ENCODE measurements at places on chromosomes 3 and 15.

DNA sequence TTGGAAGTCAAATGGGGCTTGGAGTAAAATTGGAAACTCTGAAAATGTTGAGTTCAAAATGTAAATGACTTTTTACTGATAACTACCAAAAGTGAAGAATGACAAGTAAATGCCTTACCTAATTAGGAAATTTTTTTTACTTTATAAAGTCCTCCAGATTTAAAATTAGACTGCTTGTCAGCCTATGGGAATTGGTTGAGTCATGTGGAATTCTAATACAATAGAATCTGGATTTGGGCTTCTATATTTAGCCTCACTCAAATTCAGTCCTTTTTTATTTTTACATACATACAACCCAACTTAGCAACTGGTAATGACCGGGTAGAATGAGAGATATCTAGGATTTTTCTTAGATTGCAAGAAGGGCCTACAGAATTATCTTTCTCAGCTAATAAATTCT lies 158.9 kb upstream of the CADPS start:
- DNase-seq: no peak

GRCh38 chr3:45145681-45146614 lies at the start of gene CDCP1:
TSS of gene CDCP1 (minus strand) at chr3:45146378. CDS start at chr3:45146287, 91 bp downstream.
- DNase-seq: no peak

- no peak for DNase-seq
These were observed 28.1 kb downstream of the ARNT2 start for GRCh38 chr15:80432345-80432702.

DNA sequence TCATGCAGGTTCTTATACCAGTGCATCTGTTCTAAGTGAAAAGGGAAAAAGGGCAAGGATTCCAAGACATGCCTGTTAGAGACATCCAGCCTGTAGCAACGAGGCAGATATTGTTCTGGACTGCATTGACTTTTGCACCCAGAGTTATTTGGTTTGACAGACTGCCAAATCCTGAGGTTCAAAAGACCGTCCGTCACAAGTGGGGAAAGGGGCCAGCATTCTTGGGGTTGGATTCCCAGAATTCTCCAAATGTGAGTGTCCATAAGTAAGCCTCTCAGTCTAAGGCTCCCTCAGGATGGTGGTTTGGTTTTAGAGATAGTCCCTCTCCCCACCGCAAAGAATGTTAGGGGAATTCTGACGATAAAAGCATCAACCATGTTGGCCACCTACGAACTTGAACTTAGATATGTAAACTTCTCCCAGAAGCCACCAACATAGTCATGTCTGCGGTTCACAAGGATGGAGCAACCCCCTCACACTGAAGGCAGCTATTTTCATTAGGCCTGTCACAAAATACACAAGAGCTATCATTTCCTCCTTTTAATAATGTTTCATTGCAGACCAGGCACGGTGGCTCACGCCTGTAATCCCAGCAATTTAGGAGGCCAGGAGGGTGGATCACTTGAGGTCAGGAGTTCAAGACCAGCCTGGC lies 13.6 kb upstream of the LACTB start:
- no peak for DNase-seq

DNA sequence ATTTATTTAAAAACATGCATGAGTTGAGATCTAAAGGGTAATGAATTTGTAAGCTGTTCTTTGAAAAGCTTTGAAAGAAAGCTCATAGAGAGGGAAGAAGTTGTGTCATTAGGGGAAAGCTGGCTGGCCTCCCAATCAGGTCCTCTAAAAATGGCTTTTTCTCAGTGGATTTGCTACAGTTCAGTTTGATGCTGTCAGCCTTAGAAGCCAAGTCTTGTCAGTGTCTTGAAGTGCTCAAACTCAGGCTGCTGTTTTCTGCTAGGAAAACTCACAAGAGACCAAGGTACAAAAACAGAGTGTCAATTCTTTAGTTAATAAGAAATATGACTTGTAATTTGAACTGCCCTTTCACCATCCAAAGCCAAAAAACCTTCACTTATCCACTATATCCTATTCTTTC lies 243.8 kb downstream of the OTOL1 start:
- no peak for DNase-seq

- no peak for DNase-seq
These were observed 751.8 kb upstream of the CBLB start for GRCh38 chr3:106620646-106621045.

DNA sequence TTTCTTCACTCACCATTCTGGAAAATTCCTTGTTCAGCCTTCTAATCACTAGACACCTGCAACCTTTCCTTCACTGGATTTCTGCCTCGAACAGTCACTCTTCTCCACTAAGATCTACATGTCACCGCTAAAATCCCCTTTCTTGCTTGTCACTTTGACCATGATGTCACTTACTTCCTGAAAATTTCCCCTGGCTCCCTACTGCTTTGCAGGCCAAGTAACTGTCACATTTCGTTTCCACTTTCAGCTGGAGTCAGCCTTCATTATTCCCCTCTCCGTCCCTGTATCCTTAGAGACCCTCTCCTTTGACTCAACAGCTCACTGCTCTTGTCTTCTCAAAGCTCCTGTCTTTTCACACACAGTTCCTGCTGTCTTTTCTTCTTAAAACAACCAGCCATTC lies 15.9 kb downstream of the CHL1 start:
- DNase-seq: no peak

- no peak for DNase-seq
These were observed 38.0 kb downstream of the MGLL start for GRCh38 chr3:127784283-127784682.

DNA sequence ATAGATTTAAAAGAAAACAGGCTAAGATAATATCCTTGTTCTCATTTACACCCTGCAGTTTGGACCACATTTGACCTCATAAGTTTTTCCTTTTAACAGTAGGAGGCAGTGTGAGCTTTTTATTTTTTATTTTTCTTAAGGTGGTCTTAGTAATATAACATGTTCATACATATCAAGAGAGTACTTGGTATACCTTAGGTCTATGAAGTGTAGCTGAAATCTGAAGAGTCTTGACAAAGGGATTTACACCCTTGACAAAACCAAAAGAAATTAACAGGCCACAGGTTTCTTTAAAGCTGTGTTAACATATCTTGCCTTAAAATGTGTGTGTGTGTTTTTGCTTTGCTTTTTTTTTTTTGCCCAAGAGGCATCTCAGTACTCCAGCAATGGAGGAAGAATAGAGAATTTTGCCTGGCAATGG lies 3.2 kb downstream of the RAP2B start:
- no peak for DNase-seq

GRCh38 chr3:27990324-27990723 lies 251.1 kb upstream of the CMC1 start:
- no peak for DNase-seq

DNA sequence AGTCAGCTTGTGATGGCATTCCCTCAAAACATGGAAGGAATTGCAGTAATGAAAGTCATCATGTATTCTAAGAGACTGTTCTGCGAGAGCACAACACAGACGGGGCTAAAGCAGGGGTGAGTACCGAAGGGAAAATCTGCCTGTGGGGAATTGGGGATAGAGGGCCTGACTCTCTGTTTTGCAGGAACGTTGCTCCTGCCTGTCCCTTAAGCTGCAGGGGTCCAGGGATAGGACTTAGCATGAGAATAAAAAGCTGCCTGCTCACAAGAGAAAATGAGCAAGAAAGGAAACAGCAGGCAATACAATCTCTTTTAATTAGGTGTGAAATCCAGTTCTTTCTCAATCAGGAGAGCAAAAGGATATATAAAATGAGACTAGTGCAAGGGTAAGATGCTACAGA lies 62.2 kb downstream of the TIGIT start:
- DNase-seq: no peak

GRCh38 chr3:60916546-60916945 lies 334.7 kb downstream of the FHIT start:
- no peak for DNase-seq

DNA sequence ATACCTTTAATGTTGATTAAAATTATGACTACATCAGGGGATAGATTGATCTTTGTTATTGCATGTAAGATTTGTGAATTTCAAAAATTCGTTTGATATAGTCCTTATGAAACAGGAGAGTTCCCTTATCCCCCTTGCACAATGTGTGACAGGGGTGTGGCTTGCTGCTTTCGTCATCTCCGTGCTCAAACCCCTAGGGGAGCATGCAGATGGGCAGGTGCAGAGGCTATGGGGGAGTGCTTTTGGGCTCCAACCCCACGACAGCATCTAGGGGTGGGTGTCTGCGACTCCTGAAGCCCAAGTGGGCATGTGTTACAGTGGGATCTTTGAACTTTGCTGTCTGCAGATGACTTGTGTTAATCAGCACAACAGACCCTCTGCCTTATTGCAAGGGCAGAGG lies 360.1 kb upstream of the GOLIM4 start:
- no peak for DNase-seq

DNA sequence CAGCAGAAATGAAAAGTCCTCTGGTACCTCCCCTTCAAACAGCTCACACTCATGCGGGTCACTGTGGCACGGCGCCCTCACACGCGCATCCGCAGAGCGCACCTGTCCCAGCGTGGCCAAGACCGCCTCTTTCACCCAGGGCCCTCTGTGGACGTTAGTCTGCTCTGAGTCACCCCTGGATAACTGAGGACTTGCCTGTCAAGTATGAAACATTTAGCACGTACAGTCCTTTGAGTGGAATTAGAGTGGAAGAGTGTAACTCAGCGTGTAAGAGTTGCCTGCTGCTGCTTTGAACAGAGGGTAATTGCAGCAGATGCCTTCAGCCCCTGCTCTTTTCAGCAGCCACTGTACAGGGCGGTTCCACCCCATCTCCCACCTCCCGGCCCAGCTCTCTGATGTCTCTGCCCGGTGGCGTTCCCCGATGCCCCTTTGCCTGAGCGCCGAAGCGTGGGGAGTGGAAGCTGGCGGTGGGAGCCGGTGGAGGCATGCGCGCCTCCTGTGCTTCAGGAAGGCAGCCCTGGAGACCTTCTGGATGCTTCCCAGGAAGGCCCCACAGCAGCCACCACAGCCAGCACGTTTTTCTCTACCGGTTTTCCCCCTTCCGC lies 23.0 kb downstream of the CPN2 start:
- no peak for DNase-seq

GRCh38 chr3:106341087-106341486 lies 472.3 kb upstream of the CBLB start:
- DNase-seq: no peak

GRCh38 chr3:37668431-37668817 lies 193.3 kb upstream of the CTDSPL start:
- no peak for DNase-seq

DNA sequence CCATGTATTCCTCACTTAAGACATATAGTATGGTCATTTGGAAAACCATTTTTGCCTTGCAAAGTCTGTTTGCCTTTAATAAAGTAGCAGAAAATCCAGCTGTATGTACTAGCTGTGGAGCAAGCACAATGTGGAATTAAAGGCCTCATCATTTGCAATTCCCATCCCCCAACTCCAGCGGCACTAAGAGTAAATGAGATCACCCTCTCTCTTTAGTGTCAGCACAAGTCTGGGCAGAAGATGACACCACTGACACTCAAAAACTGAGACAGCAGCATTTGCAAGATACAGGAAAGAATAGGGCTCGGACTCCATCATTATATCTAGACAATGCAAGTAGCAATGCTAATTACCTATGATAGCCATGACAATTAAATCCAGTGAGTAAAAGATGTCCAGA lies 24.7 kb upstream of the DYNC1LI1 start:
- no peak for DNase-seq

- no peak for DNase-seq
These were observed 29.4 kb downstream of the CD200R1L start for GRCh38 chr3:112817271-112817670.

DNA sequence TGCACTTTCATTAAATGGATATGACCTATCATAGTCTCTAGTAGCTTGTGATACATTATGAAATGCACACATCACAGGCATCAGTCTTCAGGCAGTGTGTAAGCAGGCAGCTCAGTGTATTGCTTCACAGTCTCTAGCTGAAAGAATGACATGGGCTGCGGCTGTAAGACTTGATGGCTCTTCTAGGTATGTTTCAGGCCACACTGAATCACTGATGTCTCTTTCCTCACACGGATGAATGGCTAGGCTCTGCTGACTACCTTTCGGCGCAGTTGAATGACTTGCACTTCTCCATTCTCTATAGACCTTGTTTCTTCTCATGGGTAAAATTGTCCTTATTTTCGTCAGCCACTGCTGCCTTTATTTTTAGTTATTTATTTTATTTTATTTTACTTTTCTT lies 15.4 kb downstream of the APH1B start:
- no peak for DNase-seq

DNA sequence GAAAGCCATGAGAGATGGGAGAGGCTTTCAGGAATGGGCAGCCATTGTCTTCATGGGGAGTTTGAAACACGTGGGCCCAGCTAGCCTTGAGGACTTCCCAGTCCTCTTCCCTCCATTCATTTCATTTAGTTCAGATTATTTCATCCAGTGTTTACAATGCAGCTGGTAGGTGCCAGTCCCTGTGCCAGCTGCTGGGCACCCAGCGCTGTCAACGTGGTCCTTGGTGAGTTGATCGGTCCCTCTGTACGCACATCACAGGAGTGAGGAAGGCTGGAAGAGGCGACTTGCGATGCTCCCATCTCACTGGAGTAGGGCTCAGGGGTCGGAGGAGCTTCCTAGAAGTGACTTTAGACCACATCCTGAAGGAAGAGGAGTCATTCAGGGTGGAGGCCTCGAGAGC lies 206.4 kb upstream of the BHLHE40 start:
- DNase-seq: no peak

DNA sequence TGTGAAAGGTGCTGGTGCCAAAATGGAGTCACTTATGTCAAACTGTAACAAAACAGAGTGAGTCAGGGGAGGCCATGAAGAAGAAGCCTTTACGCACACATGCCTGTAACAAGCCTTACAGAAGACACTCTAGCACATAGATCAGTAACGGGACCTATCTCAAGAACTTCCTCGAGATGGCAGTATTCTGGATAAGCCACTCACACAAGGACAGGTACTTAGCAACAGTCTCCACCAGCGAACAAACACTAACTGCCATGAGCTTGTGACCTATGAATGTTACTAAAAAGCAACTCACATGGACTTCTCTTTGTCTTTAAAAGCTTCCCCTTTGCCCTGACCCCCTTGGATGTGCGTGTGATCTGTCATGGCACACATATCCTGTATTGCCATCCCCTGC lies 235.1 kb downstream of the CD47 start:
- DNase-seq: no peak

DNA sequence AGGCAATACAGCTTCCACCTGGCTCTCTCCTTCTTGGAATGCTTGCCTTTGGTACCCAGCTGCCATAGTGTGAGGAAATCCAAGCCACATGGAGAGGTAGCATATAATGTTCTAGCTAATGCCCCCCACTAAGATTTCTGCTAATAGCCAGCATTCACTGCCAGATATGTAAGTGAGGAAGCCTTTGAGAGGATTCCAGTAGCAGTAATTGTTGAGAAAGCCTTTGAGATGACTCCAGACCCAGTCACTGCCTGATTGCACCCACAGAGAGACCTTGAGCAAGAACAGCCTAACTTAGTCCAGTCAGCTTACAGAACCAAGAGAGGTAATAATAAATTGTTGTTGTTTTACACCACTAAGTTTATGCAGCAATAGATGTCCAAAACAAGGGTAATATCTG lies 63.1 kb downstream of the STRIT1 start:
- no peak for DNase-seq

Measured in cerebellar nuclear complex (tissue), 1 donor.